Panc1 (cell line): ENCODE measurements at places on chromosomes 6 and 20. TPM values are rescaled to one million over a fixed set of nuclear protein-coding genes. Genes with fewer than 3 reads are reported as not detected.

The SCUBE3 gene
- total RNA-seq, result 1.6 TPM

The CRYBG1 gene
- total RNA-seq, result 32.3 TPM

The TTBK1 gene
- 0.10 TPM for total RNA-seq

The MOCS1 gene
- total RNA-seq, result 0.98 TPM

The POM121L2 gene
- not detected for total RNA-seq

The GSTA2 gene
- not detected for total RNA-seq

The HLA-DQB2 gene
- total RNA-seq, result not detected
